ENCODE measurements at places on chromosomes 6 and 20.

DNA sequence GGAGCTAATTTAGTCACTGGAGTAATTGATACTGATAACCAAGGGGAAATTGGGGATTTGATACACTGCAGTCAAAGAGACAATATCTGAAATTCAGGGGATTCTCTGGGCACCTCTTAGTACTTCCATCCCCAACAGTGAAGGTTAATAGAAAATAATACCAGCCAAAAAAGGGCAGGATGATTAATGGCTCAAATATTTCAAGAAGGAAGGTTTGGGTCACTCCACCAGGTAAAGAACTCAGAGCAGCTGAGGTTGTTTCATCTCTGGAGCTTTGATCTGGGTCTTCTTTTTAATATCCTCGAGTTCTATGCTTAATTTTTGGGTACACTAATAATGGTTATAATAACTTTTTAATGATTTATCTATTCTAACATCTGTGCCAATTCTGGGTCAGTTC, 70.8 kb downstream of the CDKAL1 start:
- no peak for DNase-seq

DNA sequence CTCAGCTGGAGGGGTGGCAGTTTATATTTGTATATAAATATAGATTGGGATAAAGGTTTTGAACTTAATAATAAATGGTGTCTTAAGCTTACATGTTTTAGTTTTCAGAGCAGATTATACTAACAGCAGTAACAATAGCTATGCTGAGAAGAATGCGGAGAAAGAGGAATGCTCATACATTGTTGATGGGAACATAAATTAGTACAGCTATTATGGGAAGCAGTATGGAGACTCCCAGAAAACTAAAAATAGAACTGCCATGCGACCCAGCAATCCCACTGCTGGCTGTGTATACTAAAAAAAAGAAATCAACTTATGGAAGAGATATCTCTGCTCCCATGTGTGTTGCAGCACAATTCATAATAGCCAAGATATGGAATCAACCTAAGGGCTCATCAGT, 127.9 kb downstream of the BCKDHB start:
- DNase-seq: no peak

DNA sequence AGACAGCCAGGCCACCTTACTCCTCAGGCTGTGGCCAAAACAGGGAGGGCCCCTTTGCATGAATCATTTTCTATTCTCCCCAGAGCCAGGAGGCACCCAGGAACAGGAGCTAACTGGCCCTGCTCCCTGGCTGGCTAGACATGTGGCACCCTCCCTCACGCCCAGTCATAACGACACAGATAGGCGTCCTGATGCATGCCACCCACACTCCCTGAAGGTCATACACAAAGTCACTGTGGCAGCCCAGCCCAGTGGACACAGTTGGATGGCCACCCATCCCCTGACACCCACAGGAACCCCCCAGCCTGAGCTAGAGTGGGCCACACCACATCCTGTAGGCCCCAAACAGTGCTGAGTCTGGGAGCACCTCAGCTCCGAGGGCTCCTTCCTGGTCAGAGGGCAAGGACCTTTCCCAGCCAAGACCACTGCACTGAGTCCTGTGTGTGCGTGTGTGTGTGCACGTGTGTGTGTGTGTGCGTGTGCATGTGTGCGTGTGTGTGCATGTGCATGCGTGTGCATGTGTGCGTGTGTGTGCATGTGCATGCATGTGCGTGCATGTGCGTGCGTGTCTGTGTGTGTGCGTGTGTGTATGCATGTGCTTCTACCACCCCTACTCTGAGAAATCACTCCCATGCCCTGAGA, 21.6 kb downstream of the TFEB start:
- DNase-seq: peak; percentile 68

- no peak for DNase-seq
These were observed 282.7 kb downstream of the HAO1 start for GRCh38 chr20:7657569-7657968.

DNA sequence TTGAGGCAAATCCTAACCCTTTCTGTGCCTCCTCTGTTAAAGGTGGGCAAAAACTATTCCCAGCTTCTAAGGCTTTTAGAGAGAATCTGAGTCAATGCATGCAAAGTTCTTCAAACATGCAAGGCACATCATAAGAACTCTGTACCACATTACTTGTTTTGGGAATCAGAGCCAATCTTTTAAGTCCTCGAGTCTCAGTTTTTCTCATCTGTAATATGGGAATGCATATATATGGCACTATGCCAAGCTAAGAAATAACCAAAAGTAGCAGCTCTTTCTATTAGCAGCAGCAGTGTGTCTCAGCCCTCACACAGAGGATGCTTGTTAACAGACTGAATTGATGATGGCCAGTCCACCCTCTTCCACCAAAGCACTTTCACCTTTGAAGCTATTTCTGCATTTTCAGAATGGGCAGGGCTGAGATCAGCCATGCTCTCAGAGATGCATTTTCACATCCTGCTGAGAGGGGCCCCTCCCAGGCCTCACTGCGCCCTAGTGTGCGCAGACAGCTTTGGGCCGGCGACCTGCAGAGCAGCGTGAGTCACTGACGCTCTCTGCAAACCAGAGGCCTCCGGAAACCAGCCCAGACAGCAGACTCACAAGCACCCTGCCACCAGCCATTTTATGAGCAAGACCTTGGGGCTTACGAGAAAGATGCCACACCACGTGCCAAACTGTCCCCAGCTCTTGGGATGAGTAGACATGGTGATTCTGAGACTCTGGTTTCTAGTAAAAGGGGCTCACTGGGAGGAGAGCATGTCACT, 138.0 kb downstream of the NFATC2 start:
- no peak for DNase-seq

- DNase-seq: no peak
These were observed 618.0 kb downstream of the CDH26 start for GRCh38 chr20:60576236-60576635.

DNA sequence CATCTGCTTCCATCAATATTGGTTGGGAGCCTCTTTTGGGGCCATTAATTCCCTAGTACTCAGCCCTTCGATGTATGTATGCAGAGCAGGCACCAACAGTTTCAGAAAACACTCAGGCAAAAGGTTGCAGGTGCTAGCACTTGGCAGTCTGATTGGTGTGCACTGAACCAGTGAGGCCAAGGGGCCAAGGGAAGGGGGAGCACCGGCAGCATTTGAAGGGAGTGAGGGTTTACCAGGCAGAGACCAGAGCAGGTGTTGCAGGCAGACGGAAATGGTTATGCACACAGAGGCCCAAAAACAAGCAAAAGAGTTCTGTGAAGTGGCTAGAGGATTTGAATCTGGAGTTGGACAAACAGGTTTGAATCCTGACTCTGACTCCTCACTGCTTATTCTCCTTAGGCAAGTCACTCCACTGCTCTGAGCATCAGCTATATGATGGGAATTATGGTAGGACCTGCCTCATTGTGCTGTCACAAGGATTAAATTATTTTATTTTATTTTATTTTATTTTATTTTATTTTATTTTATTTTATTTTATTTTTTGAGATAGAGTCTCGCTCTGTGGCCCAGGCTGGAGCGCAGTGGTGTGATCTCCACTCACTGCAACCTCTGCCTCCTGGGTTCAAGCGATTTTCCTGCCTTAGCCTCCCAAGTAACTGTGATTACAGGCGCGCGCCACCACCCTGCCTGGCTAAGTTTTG, 58.1 kb upstream of the SHLD1 start:
- no peak for DNase-seq

DNA sequence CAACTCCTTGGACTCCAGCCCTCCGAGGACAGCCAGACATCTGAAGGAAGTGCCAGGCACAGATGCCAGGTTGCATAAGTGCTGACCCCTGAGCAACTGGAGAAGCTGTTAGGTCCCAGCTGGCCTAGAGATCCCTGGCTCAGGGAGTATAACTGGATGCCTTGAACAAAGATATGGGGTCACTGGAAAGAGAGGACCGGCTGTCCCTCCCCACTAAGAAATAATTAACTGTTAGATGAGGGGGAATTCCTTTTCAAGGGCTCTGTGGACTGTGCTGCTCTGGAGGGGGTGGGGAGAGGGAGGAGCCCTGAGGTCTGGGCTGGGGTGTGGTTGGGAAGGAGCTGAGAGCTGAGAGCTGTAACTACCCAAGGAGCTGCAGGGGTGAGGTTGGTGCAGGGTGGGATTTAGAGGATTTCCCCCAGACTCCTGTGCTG, 39.6 kb downstream of the HLA-F start:
- DNase-seq: no peak

DNA sequence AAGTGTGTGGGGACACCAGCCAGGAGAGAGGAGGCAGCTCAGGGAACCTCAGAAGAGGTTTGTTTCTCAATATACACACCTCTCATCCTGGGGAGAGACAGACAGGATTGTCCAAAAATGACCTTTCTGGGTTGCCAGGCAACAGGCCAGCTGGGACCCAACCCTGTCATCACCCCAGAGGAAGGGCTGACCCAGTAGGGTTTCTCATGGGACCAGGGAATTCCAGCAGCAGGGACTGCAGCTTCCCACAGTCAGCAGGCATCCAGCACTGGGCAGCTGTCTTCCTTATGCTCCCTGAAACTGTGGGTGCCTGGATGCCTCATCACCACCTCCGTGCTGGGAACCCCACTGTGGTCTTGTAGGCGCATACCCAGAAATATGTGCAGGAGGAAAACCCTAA, 1.3 kb downstream of the C20orf202 start:
- peak; percentile 61 for DNase-seq

DNA sequence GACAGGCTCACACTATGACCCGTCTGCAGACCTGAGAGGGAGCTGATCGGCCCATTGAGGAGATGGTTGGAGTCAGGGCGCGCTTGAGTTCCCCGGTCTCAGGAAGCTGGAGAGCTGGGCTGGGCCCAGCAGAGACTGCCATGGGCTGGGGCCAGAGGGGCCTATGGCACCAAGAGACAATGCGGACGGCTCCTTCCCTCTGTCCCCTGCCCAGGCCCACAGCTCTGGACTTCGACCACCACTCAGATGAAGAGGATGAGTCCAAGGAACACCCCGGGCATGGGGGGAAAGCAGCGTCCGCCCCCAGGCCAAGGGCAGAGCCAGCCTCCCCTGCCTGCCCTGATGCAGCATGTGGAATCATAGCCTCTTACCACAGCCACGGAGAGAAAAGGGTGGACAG, 40.2 kb upstream of the PHACTR3 start:
- no peak for DNase-seq

- no peak for DNase-seq
These were observed 32.7 kb downstream of the ACSS1 start for GRCh38 chr20:25025091-25025861.

- DNase-seq: peak; percentile 68
These were observed 42.4 kb downstream of the PLAGL1 start for GRCh38 chr6:143965503-143966171.

DNA sequence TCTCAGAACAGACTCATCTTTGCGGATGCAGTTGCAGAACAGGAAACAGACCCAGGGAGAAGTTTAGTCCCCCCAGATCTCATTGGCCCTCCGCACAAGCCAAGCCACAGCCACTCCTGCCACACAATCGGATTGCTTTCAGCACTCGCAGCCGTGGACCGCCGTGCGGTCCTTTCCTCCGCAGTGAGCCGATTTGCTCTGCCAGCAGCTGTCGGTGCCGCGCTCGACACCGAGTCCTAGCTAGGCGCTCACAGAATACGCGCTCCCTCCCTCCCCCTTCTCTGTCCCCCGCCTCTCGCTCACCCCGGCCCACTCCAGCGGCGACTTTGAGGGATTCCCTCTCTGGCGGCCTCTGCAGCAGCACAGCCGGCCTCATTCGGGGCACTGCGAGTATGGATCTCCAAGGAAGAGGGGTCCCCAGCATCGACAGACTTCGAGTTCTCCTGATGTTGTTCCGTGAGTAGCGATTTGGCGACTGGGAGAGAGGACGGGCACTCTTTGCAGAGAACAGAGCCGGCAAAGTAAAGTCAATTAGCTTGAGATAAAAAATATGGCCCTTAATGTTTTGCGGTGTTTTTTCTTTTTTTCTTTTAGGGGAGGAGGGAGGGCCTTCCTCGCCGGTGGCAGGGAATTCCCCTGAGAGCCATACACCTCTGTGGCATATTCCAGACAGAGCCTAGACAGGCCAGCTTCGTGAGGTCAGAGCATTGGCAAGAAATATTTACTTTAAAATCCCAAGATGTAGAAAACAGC, at the start of gene LAMP5:
Gene LAMP5, plus strand, starts transcription at position 130 of the 753 bp plus-strand sequence. Its CDS starts 263 bp downstream, at position 393.
- no peak for DNase-seq

DNA sequence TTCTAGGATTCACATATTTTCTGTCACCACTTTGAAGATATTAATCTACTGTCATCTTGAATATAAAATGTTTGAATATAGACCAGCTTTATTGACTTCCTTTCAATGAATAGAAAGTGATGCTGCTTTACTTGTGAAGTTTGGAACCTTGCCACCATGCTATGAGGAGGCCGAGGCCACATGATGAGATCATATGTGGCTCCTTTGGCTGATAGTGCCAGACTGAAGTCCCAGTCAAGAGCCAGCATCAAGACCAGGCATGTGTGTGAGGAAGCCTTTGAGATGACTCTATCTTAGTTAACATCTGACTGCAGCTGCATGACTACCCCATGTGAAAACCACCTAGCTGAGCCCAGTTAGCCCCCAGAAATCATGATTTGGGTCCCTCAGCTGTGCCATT, 169.5 kb downstream of the OTOR start:
- no peak for DNase-seq

- no peak for DNase-seq
These were observed 37.3 kb upstream of the AHI1 start for GRCh38 chr6:135534773-135535380.

GRCh38 chr20:45972500-45973183, 639 bp upstream of the ZNF335 start:
- DNase-seq: peak; percentile 93

GRCh38 chr6:24940311-24940917, 4.7 kb upstream of the RIPOR2 start:
- DNase-seq: no peak

DNA sequence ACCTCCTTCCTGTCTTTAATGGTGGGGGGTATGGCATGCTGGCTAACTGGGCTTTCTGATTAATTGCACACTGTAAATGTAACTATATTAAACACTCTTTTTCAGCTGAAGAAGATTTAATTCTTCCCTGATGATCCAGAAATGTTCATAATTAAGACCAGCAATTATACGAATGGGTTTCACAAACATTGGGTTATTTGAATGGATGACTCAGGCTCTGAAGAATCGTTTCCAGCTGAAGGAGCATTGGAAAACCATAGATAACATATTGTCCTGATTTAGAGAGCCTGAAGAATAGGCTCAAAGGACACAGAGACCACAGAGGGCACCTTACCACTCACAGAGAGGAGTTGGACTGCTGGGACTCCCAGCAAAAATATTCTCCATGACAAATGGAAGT, 130.7 kb upstream of the SSTR4 start:
- DNase-seq: no peak

DNA sequence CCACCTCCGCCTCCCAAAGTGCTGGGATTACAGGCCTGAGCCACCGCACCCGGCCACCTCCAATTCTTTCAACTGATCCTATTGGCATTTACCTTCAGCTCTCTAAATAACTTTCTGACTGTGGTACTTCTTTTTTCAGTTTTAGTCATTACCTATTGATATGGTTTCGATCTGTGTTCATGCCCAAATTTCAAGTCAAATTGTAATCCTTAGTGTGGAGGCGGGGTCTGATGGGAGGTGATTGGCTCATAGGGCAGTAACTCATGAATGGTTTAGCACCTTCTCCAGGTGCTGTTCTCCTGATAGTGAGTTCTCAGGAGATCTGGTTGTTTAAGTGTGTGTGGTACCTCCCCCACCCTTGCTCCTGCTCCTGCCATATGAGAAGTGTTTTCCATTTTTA, 140.9 kb downstream of the LPA start:
- DNase-seq: no peak

GRCh38 chr20:3740615-3741301, 8.3 kb downstream of the HSPA12B start:
- DNase-seq: no peak
